ENCODE measurements at places on chromosomes 3 and 15.

GRCh38 chr15:27481768-27482167, 510.8 kb downstream of the GABRG3 start:
- DNase-seq = no peak

DNA sequence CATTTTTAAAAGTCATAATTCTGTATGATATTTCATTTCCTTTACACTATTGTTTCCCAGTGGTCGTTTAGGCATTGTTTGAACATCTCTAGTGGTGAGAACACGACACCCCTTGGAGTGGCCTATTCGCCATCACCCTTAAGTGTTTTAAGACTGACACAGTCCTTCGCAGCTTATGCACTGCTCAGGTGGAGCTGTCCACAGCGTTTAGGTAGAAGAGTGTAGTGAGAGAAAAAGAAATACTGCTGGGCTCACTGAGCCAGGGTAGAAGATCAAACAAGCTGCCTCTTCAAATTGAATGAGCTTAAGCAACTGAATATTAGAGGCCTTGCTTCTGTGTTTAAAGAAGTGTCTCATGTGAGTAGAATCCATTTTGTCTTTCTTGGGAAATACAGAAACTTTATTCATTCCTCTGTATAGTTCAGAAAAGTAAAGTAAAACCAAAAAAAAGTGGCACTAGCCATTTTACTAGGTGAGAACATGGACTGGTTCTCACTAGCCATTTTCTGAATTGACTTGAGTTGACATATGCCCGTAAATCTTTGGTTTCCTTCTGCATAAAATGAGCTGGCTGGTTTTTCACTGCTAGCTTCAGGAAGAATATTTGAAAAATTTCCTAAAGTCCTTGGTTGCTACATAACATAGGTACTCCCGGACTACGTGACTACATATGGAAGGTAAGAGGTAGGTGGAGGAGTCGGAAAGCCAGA, 155.9 kb downstream of the P3H2 start:
- DNase-seq = no peak

GRCh38 chr3:129793319-129793718, 100.2 kb downstream of the TMCC1 start:
- DNase-seq = no peak

DNA sequence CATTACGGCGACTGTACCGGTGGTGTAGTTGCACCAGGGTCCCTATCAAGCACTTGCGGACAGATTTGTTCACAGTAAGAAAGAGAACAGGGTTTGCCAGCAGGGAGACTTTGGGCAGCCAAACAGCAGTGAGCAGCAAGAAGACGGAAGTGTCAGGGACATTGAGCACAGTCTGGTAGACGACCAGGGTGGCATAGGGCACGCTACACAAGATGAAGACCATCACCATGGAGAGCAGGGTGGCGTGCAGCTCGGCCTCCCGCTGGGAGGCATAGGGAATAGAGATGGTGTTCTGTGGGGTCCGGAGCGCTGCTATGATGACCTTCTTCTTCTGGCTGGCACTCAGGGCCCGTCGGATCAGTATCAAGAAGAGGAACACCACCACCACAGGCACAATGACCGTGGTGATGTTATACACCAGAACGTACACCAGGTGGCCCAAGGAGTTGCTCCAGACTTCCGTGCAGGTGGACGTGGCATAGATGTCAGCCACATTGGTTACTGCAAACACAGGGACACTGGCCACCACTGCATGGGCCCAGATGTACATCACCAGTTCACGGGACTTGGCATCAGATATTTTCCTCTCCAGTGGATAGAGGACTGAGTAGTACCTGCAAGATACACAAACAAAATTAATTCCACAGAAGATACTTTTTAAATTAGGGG, 19.1 kb upstream of the FSIP1 start:
- DNase-seq = no peak

DNA sequence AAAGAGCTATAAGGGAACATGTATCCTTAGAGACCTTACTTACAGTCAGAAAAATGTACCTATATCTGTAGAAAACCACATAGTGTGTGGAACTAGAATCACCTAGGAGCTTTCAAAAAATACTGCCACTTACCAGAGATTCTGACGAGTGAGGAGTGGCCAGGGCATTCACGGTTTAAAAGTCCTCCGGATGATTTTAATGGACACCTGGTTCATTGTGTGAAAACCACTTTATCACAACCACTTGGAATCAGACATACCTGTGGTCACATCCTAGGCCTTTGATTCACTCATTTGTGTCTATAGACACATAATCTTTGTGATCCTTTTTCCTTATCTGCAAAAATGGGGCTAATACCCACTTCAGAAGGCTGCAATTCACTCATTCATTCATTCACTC, 159.8 kb downstream of the MBNL1 start:
- no peak for DNase-seq

- DNase-seq = no peak
Measured at GRCh38 chr3:58383476-58383875, 50.2 kb downstream of the PDHB start.

- no peak for DNase-seq
Measured at GRCh38 chr3:78351334-78351733, 1311.4 kb downstream of the ROBO2 start.

GRCh38 chr15:83926116-83926515, 272.2 kb downstream of the ADAMTSL3 start:
- no peak for DNase-seq
